ENCODE measurements at places on chromosomes 3 and 15.

DNA sequence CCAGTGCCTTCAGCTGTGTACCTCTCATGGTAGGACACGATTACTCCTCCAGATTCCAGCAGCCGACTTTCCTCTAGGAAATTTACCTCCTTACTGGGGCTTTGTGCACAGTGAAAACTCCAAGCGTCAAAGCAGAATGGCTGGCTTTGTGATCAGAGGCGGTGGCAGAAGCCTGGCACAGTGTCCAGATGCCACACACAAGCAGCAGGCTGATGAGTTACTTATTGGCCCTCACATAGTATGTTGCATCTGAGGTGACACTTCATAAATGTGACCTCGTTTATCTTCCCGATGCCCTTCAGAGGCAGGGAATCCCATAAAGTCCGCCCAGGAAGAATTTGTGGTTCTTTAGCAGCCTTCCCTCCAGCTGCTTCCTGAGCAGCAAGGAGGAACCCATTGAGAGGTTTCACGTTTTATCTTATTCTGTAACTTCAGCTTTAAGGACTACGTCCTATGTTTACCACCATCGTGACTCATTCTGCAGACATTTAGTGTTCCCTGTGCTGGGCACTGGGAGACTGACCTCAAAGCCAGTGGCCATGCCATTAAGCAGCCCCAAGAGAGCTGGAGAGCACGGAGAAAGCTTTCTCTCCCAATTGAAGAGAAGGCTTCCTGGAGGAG lies 107.1 kb upstream of the C15orf61 start:
- DNase-seq, result no peak

DNA sequence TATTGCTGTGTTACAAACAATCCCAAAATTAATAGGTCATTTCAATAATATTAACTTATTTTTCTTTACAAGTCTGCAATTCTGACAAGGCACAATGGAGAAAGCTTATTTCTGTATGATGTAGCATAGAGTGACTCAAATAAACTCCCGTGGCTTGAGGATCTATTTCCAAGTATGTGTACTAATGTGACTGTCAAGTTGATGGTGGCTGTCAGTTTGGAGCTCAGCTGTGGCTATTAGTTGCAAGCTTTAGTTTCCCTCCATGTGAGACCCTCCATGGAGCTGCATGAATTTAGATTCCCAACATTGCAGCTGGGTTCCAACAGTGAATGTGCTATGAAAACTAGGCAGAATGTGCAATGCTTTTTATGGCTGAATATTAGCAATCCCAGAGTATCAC lies 515.5 kb upstream of the GBE1 start:
- DNase-seq, result no peak

- no peak for DNase-seq
These were observed 117.8 kb upstream of the ACP3 start for GRCh38 chr3:132199451-132199850.

- no peak for DNase-seq
These were observed 626.3 kb downstream of the TBL1XR1 start for GRCh38 chr3:176570992-176571391.

DNA sequence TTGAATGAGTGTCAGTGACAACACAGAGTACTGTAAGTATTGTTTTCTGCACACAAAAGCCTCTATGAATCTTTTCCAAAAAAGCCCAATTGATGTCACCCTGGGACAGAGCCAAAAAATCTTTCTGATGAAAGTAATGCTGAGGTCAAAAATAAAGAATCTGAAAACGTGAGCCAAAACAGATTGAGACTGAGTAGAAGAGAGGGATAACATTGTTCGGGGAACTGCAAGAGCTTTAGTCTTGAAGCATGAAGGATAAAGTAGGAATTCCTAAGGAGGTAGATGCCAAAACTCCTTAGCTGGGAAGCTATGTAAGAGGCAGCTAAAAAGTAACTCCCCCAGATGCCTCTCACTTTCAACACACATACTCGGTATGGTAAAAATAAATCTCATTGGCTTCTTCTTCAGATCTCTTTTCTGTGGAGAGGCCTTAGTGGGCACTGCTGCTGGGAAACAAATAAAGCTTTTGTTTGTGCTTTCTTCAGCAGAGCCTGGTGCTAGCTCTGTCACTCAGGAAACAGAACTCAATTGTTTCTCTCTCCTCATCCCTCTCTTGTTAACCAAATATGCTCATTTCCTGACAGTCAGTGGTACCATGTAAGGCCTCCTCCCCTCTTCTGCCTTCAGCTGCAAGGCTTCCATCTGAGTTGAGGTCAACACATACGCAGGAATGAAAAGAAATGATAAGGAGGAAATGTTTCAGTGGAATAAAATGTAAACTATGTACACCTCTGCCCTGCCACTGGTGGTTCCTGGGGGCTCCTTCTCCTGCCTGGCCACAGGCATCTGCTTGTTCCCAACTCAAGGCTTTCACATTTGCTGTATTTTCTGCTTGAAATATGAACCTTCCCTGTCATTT lies 58.1 kb downstream of the CD200 start:
- no peak for DNase-seq

DNA sequence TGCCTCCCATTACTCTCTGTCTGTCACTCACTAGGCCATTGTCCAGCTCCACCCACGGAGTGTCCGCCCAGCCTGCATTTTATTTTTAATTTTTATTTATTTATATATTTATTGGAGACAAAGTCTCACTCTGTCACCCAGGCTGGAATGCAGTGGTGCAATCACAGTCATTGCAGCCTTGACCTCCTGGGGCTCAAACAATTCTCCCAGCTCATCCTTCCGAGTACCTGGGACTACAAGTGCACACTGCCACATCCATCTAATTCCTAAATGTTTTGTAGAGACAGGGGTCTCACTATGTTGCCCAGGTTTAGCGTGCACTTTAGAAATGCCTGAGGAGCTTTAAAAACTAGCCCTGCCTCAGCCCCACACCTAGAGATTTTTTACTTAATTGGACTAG lies 141.5 kb downstream of the LIPC start:
- no peak for DNase-seq

GRCh38 chr3:67650084-67650483 lies 4.3 kb downstream of the SUCLG2 start:
- no peak for DNase-seq

DNA sequence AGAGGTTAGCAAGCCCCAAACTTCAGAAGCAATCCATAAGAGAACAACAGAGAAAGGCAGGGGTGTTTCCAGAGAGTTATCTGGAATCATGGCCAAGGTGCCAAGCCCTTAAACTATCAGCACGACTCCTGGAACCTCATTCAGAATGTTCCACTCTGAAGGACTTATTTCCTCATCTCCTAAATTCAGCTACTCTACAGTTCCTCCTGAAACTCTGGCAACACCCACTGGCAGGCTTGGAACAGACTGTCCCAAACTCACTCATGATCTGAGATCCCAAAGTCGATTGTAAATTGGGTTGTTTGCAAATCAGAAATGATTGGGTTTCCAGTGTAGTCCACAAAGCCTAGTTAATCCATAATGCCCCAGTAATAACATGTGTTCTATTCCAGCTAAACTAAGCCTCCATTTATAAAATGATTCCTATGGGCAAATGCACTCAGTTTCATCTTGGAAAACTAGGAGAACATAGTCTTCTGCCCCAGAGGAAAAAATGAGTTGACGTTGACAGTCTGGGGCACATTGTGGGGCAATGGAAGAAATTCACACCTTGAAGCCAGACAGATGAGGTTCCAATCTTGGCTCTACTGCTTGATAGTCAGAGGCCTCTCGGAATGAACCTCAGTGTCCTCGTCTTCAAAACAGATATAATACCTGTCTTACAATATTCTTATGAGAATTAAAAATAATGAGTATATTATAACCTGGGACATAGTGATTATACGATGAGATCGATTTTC lies 65.9 kb downstream of the SLCO2A1 start:
- no peak for DNase-seq

DNA sequence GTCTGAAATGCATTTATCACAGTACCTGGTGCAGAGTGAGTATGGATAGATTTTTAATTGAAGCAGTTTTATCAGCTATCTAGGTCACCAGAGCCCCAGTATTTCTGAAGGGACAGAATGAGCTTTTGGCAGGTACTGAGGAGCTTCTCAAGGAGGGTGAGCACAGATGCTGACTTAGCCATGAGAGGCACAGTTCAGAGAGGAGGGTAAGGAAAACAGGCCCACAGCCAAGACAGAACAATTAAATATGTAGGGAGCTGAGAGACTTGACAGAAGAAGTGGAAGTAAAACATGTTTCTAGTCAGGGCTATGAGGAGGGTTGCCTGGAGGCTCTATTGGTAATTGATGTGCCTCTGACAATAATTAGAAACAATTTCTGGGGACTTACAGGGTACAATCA lies 20.1 kb downstream of the ZNF80 start:
- DNase-seq, result no peak

DNA sequence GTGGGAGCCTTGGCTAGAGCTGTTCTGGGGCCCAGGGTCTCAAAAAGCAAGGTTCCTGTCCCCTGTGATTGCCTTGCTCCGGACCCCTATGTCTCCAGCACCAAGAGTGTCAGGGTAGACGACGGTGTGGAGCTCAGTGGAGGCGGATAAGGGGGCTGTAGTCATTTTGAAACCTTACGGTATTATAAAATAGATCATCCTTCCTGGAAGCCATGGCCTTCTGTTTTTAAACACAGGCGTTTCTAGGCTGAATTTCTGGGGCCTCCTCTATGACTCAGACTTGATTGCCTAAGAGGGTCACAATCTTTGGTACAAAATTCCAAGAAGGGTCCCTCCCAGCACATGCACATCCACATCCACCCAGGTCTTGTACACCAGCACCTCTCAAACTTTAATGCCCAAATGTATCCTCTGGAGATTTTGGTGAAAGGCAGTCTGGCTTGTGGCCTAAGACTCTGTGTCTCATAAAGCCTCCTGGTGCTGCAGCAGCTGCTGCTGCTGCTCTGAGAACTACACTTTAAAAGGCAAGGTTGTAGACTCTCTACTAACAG lies 70.5 kb upstream of the XCR1 start:
- no peak for DNase-seq

DNA sequence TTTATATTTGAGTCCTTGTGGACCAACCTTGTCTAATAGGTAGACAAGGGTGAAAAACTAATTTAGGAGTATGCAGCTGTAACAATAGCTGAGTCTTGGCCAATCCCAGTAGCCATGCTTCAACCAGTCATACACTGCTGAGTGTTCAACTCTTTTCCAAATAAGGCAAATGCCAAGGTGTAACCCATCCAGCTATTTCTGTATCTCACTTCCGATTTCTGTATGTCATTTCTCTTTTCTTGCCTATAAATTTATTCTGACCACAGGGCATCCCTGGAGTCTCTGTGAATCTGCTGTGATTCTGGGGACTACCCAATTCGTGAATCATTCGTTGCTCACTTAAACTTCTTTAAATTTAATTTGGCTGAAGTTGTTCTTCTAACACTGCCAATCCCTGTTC lies 93.2 kb downstream of the MAGI1 start:
- no peak for DNase-seq

DNA sequence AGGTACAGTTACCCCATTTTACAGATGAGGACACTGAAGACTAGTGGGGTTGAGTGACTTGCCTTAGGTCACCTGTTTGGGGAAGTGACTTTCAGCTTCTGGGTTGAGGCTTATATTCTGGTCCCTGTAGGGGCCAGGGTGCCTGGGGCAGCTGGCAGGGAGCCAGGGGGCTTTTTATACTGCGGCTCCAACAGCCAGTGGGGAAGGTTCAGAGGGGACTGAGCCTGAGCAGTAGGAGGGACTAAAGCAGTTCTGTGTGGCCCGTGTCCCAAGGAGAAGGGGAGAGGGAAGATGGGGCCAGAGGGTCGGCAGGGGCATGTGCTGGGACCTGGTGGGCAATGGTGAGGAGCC lies 37.7 kb downstream of the SLC6A6 start:
- no peak for DNase-seq

GRCh38 chr3:129025691-129026435 lies 24.8 kb downstream of the EFCC1 start:
- no peak for DNase-seq

GRCh38 chr3:130488769-130489450 lies 28.1 kb upstream of the COL6A6 start:
- DNase-seq, result no peak

GRCh38 chr15:36737430-36737891 lies 158.0 kb downstream of the CDIN1 start:
- no peak for DNase-seq

- DNase-seq, result no peak
These were observed 123.2 kb upstream of the CGNL1 start for GRCh38 chr15:57253082-57253481.

- DNase-seq, result no peak
These were observed 38.4 kb downstream of the TMEM158 start for GRCh38 chr3:45187694-45188141.

DNA sequence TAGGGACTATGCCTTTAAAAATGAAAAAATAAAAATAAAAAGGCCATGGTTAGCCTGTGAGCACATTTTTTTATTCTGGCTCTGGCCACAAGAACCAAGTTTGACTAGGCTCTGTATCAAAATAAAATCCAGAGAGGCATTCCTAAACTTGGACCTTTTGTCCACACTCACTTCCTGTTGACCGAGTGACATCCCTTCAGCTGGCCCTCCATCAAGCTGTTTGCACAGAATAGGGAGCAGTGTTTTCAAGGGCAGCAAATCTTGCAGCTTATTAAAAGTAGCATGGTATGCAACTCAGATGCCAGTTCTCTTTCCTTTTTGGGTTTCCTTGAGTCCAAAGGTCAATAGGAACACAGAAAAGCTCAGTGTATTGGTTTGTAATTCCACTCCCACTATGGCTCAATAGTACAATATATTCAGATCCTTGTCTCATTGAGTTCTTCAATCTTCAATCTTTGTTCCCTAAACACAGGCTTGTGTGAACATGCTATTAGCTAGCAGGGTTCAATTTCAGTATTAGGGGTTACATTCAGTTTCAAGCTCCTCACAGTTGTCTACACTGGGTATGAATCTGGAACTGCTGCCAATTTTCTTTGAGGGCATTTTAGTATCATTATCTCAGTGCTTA lies 244.5 kb downstream of the RBMS3 start:
- DNase-seq, result no peak

DNA sequence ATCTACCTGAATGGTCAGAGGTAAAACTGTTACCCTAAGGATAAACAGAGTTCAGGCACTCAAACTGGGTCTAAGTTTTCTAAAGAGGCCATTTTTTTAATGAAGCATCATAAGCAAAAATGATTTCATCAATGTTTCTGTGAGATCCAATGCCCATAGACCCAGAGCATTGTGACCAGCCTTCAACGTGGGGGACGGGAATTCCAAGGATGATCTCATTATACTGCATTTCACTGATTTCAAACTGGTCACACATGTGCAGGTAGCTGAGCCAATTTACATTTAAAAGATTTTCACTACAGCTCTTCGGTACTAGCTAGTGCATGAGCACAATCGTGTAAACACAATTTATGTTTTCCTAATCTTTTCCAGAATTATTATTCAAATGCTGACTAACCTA lies 472.9 kb downstream of the DIPK2A start:
- DNase-seq, result no peak
